ENCODE measurements at places on chromosomes 6 and 20.
A peak's percentile ranks its signal among the peaks of the same experiment; 100 is the strongest.

- no peak for DNase-seq
These were observed 13.2 kb upstream of the TBC1D32 start for GRCh38 chr6:121347484-121347883.

DNA sequence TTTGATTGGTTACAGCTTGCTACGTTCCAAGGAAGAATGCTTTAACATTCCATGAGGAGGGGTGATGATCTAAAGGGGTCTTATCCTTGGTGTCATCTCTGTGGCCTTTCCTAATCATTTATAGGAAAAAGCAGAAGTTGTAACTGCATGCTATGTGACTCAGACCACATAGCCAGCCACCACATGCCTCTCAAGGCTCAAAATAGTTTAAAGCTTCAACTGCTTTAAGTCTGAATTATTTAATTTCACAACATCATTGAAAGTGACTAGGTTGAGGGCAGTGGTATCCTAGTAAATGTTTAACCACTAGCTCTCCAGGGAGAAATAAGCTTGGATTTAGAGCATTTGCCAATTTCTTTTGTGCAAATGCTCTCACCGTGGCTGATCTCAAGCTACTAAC is 29.7 kb downstream of the MC3R start:
- no peak for DNase-seq

DNA sequence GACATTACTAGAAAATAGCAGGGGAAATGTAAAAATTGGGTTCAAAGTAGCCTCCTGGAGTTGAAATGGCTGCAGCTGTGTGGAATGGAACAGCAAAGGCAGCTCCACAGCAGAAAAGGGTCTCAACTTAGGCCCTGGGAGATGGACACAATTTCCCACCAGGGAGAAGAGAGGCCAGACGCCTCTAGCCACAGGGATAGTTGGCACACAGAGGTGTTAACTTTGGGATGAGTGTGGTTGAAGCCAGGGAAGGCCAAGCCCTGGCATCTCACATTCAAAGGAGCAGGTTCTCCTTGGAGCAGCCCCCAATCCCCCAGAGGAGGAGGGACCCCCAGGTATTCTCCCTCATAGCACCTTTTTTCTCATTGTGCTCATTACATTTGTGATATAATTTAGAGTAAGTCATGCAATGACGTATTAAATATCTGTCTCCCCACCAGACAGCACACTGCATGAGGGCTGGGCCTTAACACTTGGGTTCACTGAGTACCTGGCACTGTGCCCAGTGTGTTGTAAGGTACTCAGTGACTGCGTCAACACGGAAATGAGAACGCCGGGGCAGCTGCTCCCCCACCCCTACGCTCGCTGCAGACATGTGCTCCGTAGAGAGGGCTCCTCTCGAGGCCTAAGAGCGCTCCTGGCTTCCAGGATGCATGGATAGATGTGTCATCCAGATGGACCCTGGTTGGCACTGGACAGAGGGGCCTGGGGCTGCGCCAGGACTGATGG is 76.0 kb upstream of the CD93 start:
- no peak for DNase-seq

- peak; percentile 5 for DNase-seq
These were observed 3.4 kb upstream of the RSPO4 start for GRCh38 chr20:1005452-1006027.

GRCh38 chr6:163459536-163459935 is 45.0 kb downstream of the QKI start:
- DNase-seq, result no peak

DNA sequence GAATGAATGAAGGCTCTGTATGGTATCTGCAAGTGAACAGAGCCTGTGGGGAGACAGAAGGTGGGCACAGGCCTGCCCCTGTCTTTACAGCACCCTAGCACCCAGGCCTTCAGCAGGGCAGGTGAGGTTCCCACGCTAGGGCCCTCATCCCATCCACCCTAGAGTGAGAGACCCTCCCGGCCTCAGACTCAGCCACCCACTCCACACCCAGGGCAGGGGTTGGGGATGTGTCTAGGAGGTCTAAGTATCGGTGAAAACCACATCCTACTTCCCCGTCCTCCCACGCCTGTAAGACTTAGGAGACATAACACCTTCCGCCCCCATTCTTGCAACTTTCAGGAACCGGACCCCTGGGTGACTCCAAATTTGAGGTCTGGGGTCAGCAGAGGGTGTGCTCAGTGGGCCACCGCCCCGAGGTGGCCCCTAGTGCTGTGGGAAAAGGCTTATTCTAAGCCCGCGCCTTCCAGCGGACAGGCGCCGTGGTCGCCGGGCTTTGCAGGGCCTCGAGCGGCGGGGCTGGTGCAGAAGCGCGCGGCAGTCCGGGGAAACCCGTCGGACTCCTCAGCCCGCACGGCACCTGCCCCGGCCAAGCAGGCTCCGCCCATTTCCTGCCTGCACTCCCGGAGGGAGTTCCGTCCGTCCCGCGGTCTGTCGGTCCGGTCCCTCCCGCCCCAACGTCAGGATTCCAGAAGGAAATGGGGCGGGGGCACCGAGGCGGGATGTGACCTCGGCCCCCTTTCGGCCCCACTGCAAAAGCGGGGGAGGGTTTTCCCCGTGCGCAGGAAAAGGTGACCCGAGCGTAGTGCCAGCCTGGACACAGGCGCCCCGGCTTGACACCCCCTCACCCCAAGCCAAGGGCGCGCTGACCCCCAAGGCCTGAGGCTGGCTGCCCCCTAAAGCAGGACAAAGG is 868 bp downstream of the SAMD10 start:
- peak; percentile 61 for DNase-seq

- no peak for DNase-seq
These were observed 226.9 kb downstream of the SIM1 start for GRCh38 chr6:100237821-100238220.

DNA sequence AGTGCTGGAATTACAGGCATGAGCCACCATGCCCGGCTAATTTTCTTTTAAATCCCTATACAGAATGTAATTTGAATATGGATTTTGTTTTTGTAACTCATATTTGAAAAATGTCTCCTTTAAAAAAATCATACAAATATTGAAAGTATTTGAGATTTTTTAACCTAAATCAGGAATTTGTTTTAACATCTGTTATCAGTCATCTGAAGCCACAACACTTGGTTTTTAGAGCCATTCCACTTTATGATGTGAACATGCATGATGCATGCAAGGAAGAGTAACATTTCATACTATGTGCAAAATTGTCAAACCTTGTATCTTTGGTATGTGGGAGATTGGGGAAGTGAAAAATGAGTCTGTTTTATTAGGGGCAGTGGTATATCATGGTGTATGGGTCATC is 124.5 kb upstream of the AHI1 start:
- no peak for DNase-seq

GRCh38 chr6:79506251-79506650 is 31.0 kb downstream of the LCA5 start:
- no peak for DNase-seq

DNA sequence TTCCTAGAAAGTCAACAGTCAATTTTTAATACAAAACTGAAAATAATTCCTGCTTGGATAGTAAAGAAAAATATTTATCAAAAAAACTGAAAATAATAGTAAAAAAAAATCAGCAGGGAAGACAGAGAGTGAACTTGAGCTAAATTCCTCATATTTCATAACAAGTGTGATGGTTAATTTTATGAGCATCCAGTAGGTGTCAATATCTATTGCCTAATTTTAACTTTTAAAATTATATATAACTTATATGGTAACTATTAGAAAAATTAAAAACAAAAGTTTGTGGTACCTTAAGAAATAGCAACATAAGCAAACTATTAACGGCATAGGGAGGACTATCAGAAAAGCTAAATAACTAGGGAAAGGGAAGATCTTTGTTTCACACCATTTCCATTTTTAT is 2.1 kb downstream of the EPM2A start:
- no peak for DNase-seq

- no peak for DNase-seq
These were observed 101.2 kb downstream of the NUS1 start for GRCh38 chr6:117776441-117776840.

DNA sequence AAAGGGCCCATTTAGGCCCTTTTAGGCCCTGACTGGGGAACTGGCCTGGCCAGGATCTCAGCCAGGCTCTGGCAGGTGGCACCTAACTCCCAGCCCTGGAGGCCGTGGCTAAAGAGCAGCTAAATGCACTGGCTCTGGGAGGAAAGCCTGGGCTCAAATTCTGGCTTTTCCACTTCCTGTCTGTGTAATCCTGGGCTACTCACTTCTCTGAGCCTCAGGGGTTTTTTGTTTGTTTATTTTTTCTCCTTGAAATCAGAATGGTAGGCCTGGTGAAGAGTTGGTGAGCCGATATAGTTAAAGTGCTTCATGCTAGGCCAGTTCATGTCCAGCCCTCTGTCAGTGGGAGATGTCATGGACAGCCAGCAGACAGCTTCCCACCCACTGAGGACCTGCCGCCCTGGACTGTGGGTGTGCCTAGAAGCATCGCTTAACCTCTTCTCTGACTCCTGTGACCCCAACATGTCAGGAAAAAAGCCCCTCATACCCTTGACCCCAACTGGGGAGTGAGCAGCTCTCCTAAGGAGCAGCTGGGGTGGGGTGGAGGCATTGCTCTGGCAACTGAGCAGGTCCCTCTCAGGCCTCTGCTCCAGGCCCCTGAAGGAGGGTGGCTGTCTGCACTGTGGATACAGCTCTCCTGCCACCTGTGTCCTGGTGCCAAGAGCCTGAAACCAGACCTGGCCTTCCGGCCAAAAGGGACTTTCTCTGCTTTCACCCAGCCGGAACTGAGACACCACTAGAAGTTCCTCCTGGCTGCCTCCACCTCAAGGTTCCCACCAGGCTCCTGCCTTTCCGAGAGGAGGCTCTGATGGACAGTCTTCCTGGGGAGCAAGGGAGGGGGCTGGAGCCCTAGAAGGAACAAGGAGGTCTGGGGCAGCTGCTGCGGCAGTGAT is 57.2 kb upstream of the MYL9 start:
- DNase-seq, result no peak

GRCh38 chr6:11123978-11124377 is 12.5 kb upstream of the ERVFRD-1 start:
- DNase-seq, result no peak

DNA sequence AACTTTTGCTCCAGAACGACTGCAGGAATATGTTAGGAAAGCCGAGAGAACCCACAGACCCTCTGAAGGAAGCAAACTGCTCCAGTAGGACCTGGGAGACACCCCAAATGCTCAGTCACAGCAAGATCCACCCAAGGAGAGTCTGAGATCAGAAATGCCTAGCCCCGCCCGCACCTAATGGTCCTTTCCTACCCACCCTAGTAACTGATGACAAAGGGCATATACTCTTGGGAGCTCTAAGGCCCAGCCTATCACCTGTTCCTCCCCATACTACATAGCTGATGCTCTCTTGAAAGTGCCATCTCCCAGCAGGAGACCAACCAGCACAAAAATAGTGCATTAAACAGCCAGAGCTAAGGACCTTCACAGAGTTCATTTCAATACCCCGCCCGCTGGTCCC is 67.6 kb downstream of the CD2AP start:
- DNase-seq, result no peak

- DNase-seq, result peak; percentile 97
These were observed at the start of the genes MCM8 and TRMT6 for GRCh38 chr20:5950271-5951031. TSS of gene MCM8 (plus strand) at chr20:5950652. CDS start at chr20:5952016, 1,364 bp downstream. TSS of gene TRMT6 (minus strand) at chr20:5950533. CDS start at chr20:5950405, 128 bp downstream.

DNA sequence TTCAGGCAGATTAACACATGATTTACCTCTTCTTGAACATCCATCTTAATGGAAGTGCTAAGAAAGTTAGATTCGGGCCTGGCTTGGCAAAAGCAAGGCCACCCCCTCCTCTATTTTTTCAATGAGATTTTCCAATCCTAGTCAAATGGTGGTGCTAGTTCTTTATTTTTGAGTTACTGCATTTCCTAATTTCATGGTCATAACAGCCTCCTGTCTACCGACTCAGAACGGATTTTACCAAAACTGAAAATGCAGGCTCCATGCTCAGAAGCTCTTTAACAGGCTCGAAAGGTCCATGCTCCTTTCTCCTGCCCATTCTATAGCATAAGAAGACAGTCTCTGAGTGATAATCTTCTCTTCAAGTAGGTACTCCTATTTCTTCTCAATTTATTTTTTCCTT is 117.2 kb upstream of the ESR1 start:
- no peak for DNase-seq

DNA sequence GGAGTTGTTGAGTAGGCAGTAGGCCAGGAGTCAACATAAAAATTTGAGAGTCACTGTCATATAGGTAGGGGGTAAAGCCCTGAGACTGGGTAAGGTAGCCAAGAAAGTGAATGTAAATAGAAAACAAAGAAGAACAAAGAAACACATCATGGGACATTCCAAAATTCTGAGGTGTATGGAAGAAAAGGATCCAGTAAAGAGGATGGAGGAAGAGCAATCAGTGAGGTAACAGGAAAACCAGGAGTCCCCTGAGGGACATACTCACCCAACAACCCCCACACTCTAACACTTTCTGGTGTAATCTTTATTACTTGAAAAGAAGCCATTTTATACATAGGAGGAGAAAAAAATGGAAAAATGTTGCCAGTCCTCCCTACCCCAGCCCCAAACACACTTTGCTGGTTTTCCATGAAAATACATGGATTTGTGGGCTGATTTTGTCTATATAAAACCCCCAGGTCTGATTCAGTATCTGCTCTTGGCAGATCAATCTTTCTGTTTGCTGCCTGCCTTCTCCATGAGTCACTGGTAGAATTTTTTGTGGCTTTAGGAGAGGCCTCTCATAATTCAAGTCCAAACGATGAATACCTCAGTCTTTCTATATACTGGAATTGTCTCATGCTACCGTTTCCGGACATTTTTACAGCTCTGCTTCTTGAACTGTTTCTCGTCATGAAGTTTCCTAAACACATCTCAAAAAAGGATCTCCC is 271.4 kb upstream of the MAN1A1 start:
- no peak for DNase-seq

DNA sequence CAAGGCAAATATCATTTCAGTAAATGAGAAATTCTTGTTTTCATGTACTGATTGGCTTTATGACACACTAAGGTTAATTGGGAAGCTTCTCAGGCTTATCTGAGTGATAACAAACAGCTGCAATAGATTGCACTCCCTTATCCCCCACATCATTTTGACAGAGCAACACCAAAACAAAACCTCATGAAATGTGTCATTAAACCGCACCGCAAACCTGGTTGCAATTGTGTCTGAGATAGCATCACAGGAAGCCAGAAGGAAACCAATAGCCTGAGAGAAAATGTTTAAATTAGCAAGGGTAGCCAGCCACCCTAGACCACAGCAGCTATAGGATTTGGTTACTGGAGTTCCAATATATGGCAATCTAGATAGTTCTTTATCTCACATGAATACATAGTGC is 31.6 kb upstream of the LAMA4 start:
- no peak for DNase-seq

- DNase-seq, result no peak
These were observed 27.2 kb downstream of the SLC12A5 start for GRCh38 chr20:46056027-46056833.

DNA sequence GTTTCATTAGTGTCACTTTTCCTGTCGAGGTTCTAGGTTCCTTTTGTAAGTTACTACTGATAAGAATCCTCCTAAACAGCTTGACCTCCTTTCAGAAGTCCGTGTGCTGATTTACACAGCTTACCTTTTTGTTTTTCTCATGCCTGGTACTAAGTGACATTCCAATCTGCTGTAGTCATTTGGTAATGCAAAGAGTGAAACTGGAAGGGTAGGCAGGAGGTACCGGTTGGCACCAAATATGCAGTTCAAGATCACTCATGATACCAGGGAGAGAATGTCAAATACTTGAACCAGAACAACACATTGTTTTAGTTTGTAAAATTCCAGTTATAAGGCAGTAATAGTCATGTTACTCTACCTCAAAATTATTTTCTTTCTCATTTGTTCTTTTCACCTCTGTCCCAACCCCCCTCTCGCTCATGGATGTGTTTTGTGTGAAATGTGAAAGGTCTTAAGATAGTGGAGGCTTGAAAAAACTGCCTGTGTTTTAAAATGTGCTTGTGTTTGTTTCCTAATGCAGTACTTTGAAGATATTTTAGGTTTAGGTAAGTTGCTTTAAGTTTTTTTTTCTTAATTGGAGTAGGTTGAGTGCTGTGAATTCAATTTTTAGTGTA is 23.2 kb downstream of the AFDN start:
- DNase-seq, result no peak
